Right cardiac atrium (tissue), 5 donors: ENCODE measurements at places on chromosomes 7 and 10. TPM values are rescaled to one million over a fixed set of nuclear protein-coding genes. Genes with fewer than 3 reads are reported as not detected.

FAM13C gene
- polyA plus RNA-seq, result 3.4 TPM

C7orf25 gene
- 6.1 TPM for polyA plus RNA-seq

CPN1 gene
- polyA plus RNA-seq, result not detected

FAM180A gene
- polyA plus RNA-seq, result 3.7 TPM

TYW1B gene
- polyA plus RNA-seq, result 1.9 TPM

CDHR3 gene
- 0.86 TPM for polyA plus RNA-seq

GIMAP7 gene
- 36.1 TPM for polyA plus RNA-seq

DNA sequence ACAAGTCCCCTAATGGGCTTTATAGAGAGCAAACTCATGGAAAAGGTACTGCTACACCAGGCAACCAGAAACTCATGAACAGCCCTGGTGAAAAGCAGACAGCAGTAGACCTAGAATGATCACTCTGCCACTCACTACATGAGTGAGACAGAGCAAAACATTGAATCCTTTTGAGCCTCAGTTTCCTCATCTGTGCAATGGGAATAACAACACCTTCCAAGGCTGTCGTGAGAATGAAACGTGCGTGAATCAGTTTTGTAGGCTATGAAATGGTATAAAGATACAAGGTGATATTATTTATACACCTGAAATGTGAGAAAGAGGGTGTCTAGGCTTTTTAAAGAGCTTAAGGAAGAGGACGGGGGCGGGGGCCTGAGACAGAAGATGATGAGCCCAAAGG lies 14.3 kb upstream of the PROSER2 start:
- DNase-seq, result no peak

DNA sequence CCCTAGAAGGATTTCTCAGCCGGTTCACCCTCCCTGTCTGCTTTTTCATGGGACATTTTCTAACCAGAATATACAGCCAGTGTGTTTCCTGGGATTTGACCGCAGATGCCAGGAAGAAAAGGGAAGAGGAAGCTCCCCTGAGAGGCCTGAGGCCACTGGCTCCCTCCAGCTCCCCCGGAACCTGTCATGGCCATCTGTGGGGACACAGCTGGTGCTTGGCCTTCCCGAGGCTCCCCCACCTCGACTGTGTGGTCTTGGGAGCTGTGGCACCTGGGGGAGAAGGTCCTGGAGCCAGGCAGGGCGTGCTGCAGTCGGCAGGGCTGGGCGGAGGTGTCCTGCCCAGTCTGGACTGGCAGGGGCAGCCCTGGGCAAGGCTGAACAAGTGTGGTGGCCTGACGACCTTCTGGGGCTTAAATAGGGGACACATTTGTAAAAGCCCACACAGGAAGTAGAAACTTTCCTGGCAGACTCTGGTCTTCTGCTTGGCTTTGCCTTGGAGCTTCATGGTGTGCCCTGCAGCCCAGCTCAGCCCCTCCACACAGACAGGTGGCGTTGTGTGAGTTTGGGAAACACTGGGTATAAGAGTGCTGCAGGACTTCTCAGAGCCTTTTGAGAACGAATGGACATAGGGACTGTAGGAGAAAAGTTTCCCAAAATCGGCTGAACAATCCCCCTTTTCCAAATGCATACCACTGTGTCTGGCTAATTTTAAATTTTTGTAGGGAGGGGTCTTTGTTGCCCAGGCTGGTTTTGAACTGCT lies 6.8 kb downstream of the BRI3 start:
- no peak for DNase-seq

DNA sequence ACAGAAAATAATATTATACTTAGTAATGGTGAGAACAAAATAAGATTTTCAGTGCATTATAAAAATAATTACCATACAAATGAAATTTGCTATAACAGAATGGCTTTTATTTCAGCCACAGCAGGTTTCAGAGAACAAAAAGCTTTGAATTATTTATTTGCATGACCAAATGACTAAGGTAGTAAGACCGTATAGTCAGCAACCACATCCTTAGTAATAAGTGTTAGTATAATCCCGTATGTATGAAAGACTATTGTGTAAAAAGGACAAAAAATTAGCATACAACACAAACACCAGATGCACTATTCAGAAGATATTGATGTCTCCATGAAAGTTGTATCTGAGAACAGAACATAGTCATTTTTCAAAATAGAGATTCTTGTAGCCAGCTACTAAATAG lies 12.2 kb downstream of the PDZD8 start:
- DNase-seq, result no peak

DNA sequence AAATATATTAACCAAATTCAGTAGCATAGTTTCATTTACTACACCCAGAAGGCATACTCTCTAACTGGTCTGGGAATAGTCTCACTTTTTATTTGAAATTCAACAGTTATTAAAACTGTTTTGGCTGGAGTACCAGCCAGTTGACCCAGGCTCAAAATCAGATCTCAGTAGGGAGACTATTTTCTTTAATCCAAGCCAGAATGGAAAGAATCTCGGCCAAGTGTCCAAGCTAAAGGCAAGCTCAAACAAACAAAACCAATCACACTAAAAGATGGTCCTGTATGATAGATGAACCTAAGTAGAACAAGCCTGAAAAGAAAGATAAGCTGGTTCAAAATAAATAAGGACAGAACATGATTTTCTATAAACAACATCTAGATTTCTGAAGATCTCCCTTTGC lies 259.6 kb upstream of the POM121L12 start:
- DNase-seq, result no peak

DNA sequence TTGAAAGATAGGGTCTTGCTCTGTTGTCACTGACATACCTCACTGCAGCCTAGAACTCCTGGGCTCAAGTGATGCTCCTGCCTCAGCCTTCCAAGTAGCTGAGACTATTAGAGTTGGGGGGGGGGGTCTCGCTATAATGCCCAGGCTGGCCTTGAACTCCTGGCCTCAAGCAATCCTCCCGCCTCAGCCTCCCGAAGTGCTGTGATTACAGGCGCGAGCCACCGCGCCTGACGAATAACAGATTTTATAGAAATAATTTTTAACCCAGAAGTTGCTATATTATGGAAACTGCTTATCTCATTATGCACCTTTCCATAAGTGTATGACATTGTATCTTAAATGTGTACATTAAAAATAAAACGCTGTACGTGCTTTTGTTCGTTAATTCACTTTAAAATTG lies 846 bp downstream of the ANKRD26 start:
- DNase-seq, result no peak

GRCh38 chr10:123236126-123236525 lies 81.9 kb downstream of the BUB3 start:
- DNase-seq, result no peak

DNA sequence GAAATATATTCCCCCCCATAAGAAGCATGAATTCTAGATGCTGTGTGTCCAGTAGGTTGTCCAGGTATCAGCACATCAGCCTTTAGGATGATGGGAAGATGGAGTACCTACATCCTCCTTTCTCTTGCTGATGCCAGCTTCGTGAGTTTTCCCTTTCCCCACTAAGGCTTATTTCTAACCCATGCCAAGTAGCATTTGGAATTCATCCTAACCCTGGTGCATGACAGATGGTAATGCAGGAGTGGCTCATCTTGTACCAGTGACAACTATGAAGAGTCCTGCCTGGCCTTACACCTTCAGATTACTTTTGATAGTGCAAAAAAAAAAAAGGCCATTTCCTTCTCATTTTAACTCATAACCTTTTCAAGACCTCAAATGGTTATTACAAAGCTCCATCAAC lies 58.7 kb downstream of the ARHGAP21 start:
- no peak for DNase-seq

GRCh38 chr10:125216309-125216708 lies 55.9 kb upstream of the CTBP2 start:
- no peak for DNase-seq

DNA sequence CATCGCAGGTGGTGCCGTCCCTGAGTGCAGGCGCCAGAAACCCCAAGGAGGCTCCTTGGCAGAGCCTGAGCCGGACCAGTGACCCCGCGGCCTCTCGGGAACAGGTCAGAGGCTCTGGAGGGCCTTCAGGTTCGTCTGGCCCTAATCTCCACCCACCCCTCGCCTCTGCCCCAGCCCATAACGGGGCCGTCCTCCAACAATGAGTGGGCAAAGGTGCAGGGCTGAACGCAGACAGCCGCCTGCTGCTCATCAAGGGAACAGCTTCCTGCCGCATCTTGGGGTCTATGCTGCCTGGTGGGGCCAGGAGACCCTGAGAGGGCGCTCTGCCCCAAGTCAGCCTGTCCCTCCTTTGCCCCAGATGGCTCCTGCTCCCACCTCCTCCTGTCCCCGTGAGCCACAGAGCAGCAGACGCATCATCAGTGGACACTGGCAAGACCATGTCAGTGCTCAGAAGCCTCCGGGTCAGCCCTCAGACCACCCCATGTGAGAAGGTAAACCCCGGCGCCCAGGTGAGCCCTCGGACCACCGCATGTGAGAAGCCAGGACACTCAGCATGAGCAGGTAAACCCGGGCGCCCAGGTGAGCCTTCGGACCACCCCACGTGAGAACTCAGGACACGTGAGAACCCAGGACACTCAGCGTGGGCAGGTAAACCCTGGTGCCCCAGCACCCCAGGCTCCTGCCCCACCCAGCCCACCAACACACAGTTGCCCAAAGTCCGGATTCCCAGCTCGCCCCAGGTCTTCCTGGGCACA lies 142.0 kb downstream of the PTPRN2 start:
- DNase-seq, result no peak

DNA sequence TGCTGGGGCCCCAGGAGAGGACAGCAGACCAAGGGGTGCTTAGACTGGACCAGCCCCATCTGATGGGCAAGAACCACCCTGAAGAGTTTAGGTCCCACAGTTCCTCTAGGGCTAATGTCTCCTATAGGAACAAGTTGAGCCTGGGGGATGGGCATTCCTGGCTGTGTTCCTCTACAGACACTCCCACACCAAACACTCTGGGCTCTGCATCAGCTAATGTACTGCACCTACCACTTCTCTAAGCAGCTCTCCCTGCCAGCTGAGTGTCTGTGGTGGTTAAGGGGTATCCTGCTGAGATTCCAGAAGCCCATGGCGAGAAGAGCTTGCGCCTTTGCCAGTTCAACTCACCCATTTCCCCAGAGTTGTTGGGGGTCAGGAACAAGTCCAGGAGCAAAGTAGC lies 284.1 kb upstream of the CSTF2T start:
- peak; percentile 36 for DNase-seq

DNA sequence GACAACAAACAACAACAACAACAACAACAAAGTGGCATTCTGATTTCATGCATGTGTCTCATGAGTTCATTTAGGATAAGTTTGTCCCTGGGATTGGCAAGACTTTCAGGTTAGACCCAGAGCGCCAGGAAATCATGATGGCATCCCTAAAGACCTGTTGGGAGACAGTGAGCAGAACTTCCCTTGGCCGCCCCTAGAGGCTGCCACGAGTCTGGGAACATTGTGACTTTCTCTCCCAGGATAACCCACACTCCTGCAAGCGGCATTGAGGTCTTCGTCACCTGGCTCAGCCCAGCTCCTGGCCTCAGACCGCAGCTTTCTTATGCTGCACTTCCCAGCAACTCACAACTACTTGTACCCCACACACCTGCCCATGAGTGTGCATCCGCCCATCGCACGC lies 80.5 kb upstream of the RNF32 start:
- no peak for DNase-seq

DNA sequence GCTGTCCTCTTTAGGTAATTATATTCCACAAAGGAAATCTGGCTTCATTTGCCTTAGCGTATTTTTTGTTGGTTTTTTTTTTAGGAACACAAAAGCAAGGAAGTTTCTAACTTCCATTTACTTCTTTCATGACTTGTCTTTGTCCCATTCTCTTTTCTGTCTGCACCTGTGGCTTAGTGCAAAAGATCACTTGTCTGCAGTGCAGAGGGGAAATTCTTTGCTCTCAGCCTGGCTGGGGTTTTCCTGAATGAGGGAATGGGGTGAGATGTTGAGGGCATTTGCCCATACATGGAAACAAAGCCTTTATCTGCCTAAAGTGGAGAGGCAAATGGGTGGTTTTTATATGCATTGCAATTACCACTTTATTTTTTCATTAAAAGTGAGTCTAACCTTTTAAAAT lies 361.1 kb upstream of the IGFBP3 start:
- DNase-seq, result no peak

DNA sequence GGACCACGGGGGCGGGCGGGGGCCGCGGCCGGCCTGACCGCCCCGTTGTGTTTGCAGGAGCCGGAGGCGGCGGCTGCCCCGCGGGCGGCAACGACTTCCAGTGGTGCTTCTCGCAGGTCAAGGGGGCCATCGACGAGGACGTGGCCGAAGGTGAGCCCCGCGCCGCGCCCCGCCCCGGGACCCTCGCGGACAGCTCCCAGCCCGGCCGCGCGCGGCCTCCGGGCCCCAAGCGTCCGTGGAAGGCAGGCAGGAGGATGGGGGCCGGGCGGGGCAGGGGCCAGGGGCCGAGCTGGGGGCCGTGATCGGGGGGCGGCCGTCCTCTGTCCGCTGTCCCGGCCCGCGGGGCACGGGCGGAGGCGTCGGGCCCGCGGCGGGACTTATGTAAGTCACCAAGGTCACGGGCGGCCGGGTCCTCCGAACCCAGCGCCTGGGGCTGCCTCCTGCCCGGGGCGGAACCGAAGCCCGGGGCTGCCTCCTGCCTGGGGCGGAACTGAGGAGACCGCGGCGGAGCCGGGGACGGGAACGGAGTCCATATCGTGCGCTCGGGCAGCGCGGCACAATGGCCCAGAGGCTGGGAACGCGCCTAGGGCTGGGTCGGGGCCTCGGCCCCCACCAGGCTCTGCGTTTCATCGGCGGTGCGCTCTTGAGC lies 497 bp downstream of the PPP2R2D start:
- DNase-seq, result peak; percentile 81

GRCh38 chr7:8003077-8003476 lies 34.5 kb downstream of the GLCCI1 start:
- no peak for DNase-seq

- DNase-seq, result peak; percentile 6
Observed at GRCh38 chr10:80160361-80161320, 28.1 kb downstream of the PLAC9 start.

- no peak for DNase-seq
Observed at GRCh38 chr10:110700947-110701616, 56.9 kb downstream of the RBM20 start.

- DNase-seq, result no peak
Observed at GRCh38 chr7:128164955-128165670, 76.0 kb upstream of the LEP start.

GRCh38 chr7:23260371-23260770 lies 13.8 kb downstream of the GPNMB start:
- DNase-seq, result no peak

GRCh38 chr10:94002156-94002555 lies 8.4 kb downstream of the PLCE1 start:
- peak; percentile 23 for DNase-seq

GRCh38 chr7:47449810-47450590 lies 131.9 kb downstream of the TNS3 start:
- no peak for DNase-seq
